ENCODE measurements at places on chromosomes 2 and 18. TPM values are rescaled to one million over a fixed set of nuclear protein-coding genes. Genes with fewer than 3 reads are reported as not detected.

DNA sequence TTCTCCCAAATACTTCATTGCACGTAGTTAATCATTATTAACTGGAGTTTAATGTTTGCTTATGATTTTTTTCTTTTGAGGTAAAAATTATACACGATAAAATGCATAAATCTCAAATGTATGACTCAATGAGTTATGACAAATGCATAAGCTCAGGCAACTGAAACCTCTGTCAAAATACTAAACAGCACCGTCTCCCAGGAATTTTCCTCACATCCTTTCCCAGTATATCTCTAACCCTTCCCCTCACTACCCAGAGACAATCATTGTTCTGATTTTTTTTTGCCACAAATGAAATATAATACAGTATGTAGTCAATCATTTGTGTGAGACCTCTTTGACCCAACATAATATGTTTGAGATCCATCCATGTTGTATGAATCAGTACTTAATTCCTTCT lies 606.5 kb downstream of the CPS1 start:
- DNase-seq, result no peak

DNA sequence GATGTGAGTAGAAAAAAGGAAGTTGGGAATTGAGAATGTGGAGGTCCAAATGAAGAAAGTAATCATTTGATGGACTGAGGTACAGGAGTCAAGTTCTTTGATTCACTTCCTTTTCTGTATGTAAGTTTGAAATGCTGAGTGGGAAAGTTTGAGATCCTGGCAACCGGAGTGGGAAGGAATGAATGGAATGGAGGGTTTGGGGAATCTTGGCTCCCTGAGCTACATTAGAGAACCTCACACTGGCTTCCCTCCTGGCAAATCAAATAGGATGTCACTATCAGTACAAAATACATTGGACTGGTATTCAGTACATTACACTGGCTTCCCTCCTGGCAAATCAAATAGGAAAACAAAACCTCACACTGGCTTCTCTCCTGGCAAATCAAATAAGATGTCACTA lies 9.8 kb upstream of the RNF138 start:
- no peak for DNase-seq

The VSNL1 gene
- total RNA-seq, result 7.8 TPM

DNA sequence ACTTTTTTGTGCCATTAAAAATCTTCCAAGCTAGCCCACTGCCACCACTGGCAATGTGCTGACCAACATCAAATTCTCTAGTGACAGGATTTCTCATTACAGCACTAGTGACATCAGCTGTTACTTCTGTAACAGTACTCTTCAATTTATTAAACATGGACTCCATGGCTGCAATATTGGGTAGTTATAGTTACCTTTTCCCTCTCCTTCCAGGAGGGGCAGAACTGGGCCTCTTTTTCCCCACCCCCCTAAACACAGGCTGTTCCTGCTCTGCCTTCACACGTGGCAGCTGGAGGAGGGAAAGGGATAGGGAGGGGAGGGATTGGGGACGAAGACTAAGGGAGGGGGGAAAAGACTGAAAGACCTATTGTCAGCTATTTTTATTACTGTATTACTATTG lies 38.1 kb downstream of the TRAK2 start:
- no peak for DNase-seq

GRCh38 chr2:2188941-2189340 lies 142.1 kb downstream of the MYT1L start:
- DNase-seq, result no peak

The RAMP1 gene
- total RNA-seq, result 24.8 TPM

The SLC5A7 gene
- not detected for total RNA-seq

DNA sequence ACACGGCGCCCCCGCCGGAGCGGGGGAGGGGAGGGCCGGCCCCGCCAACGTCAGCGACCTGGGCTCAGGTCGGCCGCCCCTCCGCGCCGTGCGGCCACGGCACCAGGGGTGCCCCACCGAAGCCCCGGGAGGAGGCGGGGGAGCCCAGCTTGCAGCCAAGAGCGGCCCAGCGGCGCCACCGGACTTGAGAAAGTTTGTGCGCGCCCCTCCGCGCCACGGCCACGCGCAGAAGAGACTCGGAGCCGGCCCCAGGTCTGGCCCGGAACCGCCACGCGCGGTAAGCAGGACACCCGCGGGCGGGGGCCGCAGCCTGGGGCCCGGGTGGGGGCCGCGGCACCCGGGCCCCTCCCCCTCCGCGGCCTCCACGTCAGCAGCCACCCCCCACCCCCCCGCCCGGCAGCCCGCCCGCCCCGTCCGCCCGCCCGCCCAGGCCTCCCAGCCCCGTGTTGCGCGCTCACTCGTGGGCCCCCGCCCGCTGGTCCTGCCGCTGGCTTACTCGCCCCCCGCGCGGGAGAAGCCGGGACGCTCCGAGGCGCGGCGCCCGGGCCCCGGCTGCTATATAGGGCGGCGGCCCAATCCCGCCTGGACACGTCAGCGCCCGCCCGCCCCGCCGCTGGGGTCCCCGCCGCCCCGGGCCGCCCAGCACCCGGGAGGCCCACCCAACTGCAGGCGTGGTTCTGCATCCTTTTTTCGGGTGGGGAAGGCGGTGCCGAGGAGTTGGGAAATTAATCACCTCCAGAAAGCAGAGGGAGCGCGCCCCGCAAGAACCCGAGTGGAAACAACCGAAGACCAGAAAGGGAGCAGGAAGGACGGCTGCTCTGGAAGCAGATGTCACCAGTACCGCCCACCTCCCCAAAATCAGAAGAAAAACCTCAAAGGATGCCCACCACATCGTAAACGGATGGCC lies 42.9 kb downstream of the HDLBP start:
- peak; percentile 78 for DNase-seq

GRCh38 chr18:47754311-47755101 lies 176.0 kb downstream of the SMAD2 start:
- peak; percentile 58 for DNase-seq

The STEAP3 gene
- 19.3 TPM for total RNA-seq

The TTN gene
- total RNA-seq, result under 0.01 TPM

DNA sequence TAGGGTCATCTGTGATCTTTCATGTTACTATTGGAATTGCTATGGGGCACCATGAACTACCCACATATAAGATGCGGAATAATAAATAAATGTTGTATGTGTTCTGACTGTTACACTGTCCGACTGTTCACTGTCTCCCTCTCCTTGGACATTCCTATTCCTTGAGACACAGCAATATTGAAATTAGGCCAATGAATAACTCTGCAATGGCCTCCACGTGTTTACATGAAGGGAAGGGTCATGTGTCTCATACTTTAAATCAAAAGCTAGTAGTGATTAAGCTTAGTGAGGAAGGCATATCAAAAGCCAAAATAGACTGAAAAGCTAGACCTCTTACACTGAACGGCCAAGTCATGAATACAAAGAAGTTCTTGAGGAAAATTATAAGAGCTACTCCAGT lies 751.3 kb downstream of the SOCS6 start:
- no peak for DNase-seq

DNA sequence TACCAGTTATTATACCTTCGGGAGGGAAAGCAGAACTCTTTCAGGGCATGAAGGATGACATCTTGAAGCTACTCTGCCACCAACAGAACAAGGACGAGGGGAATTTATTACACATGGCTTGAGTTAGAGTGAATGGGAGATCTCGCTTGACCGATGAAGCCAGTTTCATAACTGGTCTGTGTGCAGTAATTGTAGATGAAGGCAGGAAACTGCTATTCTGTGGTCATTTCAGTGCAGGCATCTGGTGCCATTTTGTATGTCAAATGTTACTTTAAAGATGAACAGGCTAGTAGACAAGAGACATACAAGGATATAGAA lies 20.5 kb downstream of the GREB1 start:
- no peak for DNase-seq

The TUBA4B gene
- not detected for total RNA-seq

- DNase-seq, result no peak
Measured at GRCh38 chr2:217048730-217049129, 188.9 kb upstream of the TNP1 start.

The RAB17 gene
- 0.62 TPM for total RNA-seq

DNA sequence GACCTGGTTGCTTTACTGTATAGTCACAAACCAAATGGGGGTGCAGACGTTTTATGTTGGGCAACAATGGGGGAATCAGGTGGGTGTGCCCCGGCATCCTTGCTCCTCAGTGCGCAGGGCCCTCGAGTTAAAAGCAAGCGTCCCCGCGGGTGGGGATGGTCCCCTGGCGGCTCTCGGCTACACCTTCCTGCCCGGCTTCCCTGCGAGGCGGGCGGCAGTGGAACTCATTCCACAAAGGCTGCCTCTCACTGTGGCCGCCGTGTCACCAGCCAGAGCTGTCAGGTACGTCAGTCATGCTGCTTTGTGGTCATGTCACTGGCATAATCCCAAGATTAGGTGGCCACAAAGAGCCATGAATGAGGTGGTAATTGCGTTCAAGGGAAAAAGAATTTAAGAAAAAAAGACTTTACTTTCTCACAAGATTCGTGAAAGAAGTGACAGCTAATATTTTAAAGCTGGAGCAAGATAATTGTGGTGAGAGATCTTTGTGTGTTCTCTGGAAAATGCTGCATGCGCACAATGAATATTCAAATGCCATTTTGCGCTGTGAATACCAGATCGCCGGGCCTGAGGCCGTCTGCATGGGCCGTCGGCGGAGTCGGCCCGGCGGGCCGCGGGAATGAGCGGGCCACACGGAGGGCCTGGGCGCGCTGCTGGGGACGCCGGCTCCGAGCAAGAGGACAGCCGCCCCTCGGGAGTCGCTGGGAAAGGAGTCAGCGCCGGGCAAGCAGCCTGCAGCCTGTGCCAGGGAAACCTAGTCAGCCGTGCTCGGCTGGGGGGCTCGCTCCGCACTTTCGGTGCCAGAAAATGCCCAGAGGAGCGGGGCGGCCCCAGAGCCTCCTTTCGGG lies 82.3 kb upstream of the LDLRAD4 start:
- DNase-seq, result peak; percentile 28

The APCDD1 gene
- total RNA-seq, result 333 TPM

GRCh38 chr2:173132531-173132930 lies 56.9 kb downstream of the MAP3K20 start:
- DNase-seq, result no peak

GRCh38 chr2:47528874-47529273 lies 125.9 kb downstream of the MSH2 start:
- no peak for DNase-seq

GRCh38 chr2:152894051-152894450 lies 175.6 kb downstream of the ARL6IP6 start:
- DNase-seq, result peak; percentile 63

The MPP4 gene
- total RNA-seq, result 1.6 TPM

GRCh38 chr2:119350311-119350998 lies 16.2 kb downstream of the C2orf76 start:
- peak; percentile 54 for DNase-seq

- no peak for DNase-seq
Measured at GRCh38 chr2:109439390-109439786, 174.4 kb downstream of the SEPTIN10 start.

- no peak for DNase-seq
Measured at GRCh38 chr2:197161774-197162173, 148.8 kb downstream of the ANKRD44 start.

GRCh38 chr18:1438458-1438910 lies 533.8 kb downstream of the ADCYAP1 start:
- no peak for DNase-seq

The HAAO gene
- 2.4 TPM for total RNA-seq

- DNase-seq, result no peak
Measured at GRCh38 chr2:46569061-46569560, 89.7 kb downstream of the TMEM247 start.

The ADAM23 gene
- total RNA-seq, result 0.44 TPM

DNA sequence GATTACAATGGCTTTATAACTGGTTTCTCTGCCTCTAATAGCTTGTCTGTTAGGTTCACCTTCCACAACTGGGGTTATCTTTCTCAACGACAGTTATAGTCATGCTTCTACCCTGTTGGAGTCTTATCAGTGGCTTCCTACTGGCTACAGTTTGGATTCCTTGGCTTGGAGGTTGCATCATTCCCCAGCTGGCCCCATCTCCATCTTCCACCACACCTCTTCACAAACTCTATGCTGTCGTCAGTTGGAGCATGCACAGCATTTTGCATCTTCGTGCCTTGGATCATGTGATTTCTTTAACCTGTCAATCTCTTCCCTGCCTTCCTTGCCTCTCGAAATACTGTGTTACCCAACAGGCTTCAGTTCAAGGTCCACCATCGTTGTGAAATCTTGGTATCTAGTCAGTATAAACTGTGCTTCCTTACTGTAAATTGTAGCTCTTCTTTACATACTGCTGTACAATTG lies 316.3 kb upstream of the CXCR4 start:
- no peak for DNase-seq

DNA sequence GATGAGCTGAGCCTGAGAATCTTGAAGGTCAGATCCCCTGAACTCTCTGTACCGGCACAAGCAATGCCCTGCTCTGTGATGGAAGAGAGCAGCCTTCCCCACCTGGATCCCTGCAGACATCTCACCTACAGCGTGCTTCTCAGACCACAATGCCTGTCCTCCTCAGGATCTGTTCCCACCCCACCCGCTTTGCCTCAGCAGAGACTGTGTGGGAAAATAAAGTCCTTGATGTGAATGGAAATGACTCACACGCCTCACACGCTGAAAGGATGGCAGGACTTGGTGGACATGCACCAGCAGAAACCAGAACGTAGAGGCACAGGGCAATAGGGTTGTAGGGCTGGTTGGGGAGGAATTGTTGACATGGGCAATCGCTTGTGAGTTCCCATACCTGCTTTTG lies 117.9 kb upstream of the POU3F3 start:
- no peak for DNase-seq

- no peak for DNase-seq
Measured at GRCh38 chr2:144211826-144212225, 308.1 kb downstream of the ZEB2 start.

DNA sequence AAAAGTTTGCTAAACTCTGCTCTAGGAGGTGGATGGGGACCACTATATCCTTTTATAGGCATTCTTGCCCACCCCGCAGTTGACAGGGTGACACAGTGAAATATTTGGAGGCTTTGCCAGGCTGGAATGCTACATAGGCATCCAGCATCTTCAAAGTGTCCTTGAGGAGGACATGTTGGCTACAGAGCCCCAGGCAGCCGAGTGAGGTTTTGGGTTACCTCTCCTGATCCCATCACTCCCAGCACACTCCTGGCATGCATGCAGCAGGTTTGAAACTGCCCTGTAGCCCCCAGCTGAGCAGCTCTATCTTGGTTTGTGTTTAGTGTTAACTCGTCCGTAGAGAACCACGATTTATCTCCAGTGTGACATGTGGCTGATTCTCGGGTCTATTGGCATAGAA lies 7.3 kb downstream of the FOSL2 start:
- no peak for DNase-seq

The C1QL2 gene
- total RNA-seq, result 0.98 TPM

DNA sequence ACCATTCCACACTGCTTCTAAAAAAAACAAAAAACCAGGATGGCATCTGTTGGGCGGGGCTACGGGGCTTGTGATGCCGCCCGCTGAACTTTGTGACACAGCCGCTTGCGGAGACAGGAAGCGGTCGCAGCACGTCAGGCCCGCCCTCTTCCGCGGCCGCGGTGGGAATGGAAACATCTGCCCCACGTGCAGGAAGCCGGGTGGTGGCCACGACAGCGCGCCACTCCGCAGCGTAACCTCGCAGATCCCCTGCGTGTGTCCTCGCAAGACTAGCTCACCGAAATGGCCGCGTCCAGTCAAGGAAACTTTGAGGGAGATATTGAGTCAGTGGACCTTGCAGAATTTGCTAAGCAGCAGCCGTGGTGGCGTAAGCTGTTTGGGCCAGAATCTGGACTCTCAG lies 168.5 kb downstream of the SUCLG1 start:
- no peak for DNase-seq

The ST8SIA5 gene
- 24.8 TPM for total RNA-seq

GRCh38 chr18:79965119-79965902 lies 868 bp downstream of the HSBP1L1 start:
- peak; percentile 47 for DNase-seq
